ENCODE measurements at places on chromosomes 16 and 17.
A peak's percentile ranks its signal among the peaks of the same experiment; 100 is the strongest.

DNA sequence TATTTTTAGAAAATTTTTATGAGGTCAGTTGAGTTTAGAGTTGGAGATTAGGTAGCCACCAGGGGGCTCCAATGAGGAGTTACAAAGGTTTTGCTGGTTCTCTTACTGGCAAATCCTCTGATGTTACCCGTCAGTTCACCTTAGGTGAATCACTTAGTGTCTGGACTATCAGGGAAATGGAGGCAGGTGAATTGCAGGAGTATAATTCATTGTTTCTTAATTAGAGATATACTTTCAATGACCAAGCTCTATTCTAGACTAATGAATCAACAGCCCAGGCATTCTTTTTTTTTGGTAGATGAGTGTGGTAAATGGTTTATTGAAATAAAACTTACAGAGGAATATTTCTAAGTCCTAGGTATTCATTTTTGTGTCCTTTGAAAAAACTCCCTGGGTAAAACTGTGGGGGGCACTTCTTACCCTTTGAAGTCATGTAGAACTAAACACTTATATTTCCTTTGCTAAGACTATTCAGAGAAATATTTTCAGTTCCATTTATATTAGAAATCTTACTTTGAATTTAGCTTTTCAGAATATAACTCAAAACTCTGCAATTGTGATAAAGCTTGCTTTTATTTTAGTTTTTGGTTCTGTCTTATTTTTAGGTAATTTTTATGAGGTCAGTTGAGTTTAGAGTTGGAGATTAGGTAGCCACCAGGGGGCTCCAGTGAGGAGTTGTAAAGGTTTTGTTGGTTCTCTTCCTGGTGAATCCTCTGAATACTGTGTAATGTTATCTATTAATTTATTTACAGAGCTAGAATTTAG is 17.7 kb downstream of the PSMD11 start:
- DNase-seq: peak; percentile 43

DNA sequence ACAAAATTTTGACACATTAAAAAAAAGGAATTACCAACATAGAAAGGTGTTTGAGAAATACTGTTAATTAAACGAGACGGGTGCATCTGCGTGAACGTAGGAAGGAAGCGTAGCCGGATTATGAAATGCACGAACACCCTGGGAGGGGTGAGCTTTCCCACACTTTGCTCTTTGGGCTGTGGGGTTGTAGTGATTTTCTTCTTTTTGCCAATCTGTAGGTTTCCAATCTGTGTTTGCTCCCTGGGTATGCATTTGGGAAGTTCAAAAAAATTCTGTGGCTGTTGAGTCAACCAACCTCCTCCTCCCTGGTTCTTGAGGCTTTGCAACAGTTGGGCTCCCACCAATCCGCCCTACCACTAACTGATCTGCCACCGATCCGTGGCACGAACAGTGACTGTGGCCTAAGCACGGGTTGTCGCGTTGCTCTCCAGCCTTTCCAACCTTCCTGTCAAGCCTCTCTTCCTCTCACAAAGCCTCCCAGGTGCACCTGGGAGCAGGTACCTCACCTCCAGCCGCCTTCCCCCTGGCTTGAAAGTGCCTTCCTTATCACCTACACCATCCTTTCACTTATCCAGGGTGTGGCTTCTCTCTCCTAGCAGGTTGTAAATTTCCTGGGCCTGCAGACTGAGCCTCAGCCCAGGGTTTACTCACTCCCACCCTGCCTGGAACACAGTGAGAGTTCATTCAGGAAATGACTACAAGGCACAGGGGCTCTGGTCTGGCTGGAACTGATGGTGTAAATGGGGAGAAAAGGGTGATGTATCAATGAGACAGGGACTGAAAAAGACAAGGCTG is 16.6 kb downstream of the RTN4RL1 start:
- DNase-seq: no peak

DNA sequence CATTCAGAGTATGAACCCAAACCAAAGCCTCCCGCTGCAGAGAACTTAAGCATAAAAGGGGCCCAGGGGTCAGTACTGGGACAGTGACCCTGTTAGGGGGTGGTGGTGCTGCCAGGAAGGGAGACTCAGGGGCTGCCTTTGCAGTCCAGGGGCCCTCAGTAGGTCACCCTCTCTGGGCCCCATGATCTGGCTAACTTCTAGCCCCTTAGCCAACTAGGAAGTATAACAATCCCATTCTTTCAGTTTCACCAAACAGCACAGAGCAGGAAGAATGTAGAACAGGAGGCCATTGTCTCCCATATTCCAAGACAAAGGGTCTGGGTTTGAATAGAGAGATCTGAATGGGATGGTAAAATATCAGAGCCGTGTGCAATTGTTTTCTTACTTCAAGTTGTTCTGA is 378.6 kb upstream of the C16orf82 start:
- DNase-seq: no peak

DNA sequence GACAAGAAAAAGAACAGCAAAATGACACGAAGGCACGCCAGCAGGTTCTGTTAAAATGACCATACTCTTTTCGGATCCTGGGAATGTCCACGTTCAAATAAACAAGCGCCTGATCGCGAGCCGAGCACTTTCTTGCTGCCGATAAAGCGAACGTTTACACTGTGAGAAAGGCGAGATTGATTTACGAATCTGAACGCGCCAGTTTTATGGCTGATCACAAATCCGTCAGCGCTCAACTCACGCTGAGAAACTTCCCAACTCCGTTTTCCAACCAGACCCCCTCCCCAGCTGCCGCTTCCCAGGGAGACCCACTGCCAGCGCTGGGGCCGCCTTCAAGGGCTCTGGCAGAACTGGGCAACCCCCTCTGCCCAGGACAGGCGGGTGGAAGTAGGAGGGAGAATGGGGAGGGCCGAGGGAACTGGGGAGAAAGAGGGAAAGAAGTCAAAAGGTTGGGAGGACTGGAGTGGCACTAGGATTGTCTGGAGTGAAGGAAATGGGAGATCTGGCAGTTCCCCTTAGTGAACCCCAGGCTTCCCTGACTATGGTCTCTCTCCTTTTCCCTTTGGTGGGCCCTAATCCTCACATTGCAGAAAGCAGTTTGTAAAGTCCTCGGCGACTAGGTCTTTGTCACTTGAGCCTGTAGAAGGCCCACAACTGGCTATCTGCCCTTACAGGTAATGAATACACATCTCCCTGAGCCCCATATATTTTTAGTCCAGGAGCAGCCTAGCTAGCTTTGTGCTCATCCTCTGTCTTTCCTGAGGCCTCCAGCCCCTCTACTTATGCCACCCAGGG is 6.9 kb downstream of the HOXB4 start:
- no peak for DNase-seq

DNA sequence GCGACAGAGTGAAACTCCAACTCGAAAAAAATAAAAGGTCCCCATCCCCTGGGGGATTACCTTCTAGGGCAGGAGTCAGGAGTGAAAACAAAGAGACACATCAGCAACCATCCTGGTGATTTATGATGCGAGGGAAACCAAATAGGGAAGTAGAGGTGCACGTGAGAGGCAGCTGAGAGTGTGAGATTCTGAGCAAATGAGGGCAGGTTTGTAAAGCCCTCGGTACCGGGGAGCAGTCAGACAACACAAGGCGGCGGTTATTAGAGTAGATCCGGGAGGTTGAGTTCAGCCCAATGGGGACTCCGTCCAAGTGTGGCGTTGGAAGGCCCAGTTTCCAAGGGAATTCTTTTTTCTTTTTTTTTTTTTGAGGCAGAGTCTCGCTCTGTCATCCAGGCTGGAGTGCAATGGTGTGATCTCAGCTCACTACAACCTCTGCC is 7.4 kb upstream of the ARMC7 start:
- DNase-seq: no peak

- peak; percentile 69 for DNase-seq
Measured at GRCh38 chr16:88533932-88534637, 36.1 kb upstream of the ZC3H18 start.

DNA sequence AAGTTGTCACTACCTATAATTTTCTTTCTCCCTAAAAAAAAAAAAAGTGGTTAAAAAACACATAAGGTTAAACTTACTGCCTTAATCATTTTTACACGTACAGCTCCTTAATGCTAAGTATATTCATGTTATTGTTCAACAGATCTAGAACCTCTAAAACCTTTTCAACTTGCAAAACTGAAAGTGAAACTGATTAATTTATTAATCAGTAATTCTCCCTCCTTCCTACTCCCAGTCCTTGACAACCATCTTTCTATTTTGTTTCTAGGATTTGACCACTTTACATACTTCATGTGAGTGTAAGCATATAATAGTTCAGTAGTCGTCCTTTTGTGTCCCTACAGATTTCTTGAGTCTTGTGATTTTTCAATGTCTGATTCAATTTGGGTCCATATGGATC is 251.4 kb upstream of the KIF2B start:
- DNase-seq: no peak

- no peak for DNase-seq
Measured at GRCh38 chr17:49670641-49671040, 7.3 kb downstream of the SPOP start.

DNA sequence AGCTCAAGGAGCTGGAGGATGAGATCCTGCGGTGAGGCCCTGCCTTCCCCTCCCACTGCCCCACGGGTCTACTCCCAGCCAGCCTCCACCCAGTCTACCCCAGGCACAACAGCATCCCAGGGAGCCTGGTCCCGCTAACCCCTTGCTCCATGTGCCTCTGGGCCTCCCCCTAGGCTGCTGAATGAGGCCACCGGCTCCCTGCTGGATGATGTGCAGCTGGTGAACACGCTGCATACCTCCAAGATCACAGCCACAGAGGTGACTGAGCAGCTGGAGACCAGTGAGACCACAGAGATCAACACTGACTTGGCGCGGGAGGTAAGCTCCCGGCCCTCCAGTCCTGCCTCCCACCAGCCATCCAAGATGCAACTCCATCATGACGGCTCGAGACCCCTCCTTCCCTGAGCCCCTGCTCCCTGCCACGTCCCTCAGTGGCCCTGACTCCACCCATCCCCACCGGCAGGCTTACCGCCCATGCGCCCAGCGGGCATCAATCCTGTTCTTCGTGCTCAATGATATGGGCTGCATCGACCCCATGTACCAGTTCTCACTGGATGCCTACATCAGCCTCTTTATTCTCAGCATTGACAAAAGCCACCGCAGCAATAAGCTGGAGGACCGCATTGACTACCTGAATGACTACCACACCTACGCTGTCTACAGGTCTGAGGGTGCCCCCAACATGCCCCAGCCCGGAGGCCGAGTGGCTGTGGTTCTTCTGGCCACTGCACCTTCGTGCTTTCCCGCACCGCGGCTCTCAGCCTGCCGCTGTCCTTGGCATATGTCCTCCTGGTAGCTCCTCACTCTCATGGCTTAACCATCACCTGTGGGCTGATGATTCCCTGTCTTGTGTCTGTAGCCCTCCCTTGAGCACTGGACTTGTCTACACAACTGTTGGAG is 15.0 kb upstream of the KDM6B start:
- DNase-seq: no peak

GRCh38 chr16:10852948-10853347 is 24.1 kb upstream of the CIITA start:
- DNase-seq: no peak

DNA sequence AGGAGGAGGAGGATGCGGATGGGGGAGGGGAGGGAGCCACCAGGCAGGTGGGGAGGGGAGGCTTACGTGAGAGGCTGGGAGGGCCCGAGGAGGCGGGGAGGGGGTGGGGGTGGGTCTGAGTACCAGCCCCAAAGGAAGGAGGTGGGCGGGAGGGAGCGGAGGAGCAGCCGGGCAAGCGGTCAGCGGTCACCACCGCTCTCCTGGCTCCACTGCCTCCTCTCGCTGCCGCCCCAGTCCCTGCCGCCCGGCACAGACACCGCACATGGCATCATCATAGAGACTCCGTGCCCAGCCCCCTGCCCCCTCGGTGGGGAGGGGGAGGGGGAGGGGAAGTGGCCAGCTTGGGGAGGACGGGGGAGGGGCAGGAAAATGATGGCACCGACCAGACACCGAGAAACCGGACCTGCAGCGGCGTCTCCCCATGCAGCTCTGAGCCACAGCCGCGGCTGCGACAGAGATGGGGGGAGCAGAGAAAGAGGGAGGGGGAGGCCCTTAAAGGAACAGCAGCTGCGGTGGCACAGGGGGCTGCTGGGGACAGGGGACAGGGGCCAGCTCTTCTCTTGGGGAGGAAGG is at the start of gene TLCD3B:
Gene TLCD3B, minus strand, starts transcription at position 431 of the 573 bp plus-strand sequence. CDS start 744 bp downstream, outside the sequence.
- no peak for DNase-seq

DNA sequence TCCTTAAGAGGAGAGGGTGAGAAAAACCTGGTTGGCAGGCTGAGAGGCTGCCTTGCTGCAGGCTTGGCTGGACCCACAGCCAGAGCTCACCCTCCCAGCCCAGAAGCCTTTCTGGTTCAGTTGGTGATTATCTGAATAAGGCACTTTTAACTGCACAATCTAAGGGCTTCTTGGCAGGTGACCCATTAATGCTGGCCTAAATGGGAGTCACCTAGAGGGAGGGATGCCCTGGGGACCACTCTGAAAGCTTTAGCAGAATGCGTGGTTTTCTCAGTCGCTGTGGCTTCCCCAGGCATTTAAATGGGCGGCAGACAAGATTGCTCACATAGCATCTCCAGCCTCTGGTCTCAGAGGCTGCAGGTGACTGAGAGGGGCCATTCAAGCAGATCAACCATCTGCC is 33.2 kb upstream of the SHISA9 start:
- DNase-seq: no peak

DNA sequence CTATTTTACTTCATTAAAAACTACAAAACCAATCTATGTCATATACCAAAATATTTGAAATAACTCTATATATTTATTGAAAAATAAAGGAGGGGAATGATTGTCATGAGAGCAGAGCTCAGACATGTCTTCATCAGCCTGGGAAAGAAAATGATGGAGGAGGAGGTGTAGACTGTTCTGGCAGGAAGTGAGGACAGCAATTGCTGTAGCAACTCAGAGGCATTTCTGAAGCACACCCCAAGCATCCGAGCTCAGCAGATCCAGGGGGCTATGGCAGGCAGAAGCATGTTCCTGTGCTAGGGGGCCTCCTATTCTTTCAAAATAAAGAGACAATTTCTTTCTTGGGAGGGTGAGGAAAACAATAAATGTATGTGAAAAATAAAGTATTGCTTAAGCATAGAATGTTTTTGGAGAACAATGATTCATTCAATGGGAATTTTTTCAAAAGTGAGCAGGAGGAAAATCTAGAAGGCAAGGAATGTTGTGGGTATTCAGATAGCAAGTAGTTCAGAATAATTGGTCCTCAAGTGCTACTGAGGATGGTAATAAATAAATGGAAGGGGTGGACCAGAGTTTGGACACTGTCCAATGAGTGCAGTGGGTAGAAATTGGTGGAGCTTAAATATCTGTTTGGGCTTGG is 383.4 kb downstream of the CDH11 start:
- no peak for DNase-seq

DNA sequence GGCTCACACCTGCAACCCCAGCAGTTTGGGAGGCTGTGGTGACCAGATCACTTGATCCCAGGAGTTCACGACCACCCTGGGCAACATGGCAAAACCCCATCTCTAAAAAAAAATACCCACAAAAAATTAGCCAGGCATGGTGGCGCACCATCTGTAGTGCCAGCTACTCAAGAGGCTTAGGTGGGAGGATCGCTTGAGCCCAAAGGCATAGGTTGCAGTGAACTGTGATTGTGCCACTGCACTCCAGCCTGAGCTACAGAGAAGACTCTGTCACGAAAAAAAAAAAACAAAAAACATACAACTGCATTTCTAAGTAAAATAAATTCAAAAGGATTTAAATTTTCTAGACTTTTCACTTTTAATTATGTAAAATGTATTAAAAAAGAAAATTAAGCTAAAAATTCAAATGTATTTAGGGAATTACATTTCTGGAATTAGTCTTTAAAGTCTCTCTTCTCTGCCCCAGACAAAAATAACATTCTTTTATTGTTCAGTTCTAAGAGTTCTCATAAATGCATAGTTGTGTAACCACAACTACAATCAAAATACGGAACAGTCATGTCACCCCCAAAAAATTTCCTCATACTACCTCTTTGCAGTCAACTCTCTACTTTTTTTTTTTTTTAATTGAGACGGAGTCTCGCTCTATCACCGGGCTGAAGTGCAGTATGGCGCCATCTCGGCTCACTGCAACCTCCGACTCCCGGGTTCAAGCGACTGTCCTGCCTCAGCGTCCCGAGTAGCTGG is 14.1 kb downstream of the FAM222B start:
- DNase-seq: no peak
